ENCODE measurements at places on chromosomes 16 and 17.

DNA sequence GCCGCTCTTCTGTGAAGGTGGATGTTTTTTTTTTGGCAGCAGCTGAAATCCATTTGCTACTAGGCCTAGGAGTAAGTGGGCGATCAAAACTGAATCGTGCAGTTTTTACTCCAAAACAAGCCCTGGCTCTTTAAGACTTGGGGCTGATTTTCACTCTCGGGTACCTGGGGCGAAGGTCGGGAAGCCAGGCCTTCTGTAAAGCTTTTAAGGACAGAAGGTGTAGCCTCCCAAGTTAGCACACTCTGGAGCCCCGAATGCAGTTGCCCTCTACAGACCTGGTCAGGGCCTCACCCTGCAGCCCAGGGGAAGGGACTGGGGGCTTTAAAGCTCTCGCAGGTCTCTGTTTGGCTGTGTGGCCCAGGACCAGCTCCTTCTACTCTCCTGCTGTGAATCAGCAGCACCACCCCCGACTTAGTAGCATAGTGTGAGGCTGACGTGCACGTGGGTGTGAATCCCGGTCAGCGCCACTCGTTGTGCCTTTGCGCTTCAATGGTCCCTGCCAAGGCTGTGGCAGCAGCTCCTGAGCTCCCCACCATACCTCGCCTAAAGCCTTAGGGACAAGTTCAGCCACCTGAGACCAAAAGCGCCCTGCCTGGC, 49.9 kb downstream of the TMEM235 start:
- DNase-seq, result no peak

- DNase-seq, result no peak
These were observed 13.3 kb downstream of the TBKBP1 start for GRCh38 chr17:47707056-47707804.

GRCh38 chr16:11497851-11498289, 88.8 kb downstream of the LITAF start:
- DNase-seq, result peak; percentile 54

- no peak for DNase-seq
These were observed 47.4 kb downstream of the KATNIP start for GRCh38 chr16:27597361-27597760.

DNA sequence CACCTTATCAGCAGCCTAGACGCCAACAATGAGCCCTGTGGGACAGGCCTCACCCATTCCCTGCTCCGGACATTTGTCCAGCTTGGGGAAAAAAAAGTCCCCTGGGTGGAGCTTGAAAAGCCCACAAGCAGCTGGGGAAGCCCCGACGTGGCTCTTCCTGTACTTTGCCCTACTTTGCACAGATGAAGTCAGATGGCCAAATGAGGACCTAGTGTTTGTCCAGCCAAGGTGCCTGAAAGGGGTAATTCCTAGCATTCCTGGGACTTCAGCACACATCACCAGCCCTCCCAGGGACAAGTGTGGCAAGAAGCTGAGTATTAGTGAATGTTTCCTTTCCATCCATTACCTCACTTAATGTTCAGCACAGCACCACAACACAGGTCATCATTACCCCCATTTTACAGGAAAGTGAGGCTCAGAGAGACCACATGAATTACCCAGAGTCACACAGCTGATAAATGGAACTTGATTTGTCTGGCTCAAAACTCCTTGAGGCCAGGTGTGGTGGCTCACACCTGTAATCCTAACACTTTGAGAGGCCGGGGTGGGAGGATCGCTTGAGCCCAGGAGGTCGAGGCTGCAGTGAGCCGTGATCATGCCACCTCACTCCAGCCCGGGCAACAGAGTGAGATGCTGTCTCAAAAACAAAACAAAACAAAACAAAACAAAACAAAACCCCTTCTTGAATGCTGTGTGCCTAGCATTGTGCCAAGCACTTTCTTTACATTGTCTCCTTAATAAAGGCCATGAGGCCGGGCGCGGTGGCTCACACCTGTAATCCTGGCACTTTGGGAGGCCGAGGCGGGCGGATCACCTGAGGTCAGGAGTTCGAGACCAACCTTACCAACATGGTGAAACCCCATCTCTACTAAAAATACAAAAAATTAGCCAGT, 19.9 kb upstream of the PLLP start:
- peak; percentile 65 for DNase-seq

DNA sequence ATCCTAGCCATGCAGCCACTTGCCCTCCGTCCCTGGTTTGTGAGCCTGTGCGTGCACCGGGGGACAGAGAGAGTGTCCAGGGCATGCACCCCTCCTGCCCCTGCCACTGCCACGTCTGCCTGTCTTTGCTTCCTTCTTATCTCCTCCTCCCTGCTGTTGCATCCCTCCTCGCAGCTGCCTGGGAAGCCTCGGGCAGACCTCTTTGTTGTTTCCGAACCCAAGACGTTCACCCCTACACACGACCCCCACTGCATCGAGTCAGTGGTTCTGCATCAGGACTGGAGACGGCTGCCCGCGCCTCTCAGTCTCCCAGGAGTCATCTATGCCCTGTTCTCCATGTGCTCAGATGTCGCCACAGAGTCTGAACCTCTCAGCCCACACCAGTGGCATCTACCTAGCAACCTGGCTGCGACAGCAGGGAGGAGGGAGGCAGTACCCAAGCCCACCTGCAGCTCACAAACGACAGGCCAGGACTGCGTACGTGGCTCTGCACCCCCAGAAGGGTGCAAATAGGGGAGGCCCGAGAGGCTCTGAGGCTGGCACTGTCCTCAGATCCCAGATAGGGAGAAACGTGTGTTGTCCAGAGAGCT, 5.2 kb downstream of the TIMP2 start:
- no peak for DNase-seq

GRCh38 chr16:55585631-55586030, 19.1 kb downstream of the CAPNS2 start:
- no peak for DNase-seq

DNA sequence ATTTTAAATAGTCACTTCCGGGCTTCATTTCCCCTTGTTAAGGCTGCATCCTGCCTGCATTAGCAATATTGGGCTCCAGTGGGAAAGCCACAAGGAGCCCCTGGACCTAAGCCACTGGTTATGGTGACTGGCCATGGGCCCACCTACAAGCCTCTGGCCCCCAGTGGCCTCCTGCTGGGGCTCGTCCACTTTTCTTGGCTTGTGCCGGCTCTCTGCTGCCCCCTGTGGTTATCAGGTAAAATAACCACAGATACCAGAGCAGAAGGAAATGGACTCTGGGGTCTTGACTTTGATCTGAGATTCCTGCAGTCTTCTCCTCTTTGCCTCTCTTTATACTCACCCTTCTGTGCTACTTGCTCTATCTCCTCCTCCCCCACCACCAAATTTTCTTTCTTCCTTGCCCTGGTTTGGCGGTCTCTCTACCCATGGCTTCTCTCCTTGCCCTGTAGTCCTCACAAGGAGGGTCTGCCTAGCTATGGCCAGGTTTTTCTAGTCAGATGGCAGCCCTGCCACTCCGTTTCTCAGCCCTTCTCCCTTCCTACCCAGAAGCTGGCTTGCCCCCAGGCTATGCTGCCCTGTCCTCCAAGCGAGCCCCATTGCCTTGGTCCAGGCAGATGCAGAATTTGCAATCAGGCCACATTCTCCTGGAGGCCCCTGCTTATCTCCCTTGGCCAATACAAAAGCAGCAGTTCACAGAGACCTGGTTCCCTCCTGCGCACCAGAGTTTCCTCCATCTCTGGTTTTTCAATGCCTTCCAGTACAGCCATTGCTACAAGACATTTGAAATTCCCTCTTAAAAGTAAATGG, 82.9 kb upstream of the RCVRN start:
- no peak for DNase-seq

DNA sequence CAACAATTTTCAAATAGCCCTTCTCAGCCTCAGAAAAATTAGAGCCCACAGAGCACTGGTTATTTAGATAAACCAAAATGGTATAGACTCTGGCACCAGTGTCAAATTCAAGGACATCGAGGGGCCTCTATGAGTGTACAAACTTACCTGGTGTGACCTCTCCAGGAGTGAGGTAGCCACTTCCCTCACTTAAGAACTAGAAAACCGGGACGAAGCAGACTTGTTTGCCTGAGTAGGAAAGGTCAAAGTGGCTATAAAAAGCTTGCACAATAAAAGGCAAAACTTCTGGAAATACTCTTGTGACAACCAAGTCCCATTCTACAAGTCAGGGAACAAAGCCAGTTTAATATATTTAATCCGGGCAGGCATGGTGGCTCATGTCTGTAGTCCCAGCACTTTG, 39.2 kb upstream of the PRSS54 start:
- DNase-seq, result no peak

GRCh38 chr17:37787055-37787757, 42.3 kb upstream of the HNF1B start:
- DNase-seq, result peak; percentile 59

- peak; percentile 1 for DNase-seq
These were observed 141.6 kb downstream of the CDRT15L2 start for GRCh38 chr17:20721171-20721570.

GRCh38 chr17:20085283-20085845, 76.2 kb downstream of the SPECC1 start:
- DNase-seq, result peak; percentile 83

DNA sequence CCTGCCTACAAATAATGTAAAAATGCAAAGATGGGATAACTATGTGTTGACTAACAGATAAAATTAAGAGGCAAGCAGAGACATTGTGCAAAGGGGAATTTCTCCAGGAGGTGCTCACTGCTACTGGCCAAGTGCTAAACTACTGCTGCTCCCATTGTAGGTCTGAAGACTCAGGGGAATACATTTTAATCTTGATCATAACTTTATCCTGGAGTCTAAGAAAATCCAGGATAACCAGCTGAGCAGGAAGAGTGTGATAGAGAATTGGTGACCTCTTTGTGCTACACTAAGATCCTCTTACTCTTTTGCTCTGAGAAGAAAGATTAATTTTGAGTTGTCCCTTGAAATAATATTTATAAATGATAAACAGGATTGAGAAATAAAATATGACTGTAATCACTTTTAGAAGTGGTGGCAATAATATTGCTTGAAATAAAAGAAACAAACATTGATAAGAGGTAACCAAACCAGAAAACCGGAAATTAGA, 5.9 kb downstream of the RNF43 start:
- DNase-seq, result no peak

DNA sequence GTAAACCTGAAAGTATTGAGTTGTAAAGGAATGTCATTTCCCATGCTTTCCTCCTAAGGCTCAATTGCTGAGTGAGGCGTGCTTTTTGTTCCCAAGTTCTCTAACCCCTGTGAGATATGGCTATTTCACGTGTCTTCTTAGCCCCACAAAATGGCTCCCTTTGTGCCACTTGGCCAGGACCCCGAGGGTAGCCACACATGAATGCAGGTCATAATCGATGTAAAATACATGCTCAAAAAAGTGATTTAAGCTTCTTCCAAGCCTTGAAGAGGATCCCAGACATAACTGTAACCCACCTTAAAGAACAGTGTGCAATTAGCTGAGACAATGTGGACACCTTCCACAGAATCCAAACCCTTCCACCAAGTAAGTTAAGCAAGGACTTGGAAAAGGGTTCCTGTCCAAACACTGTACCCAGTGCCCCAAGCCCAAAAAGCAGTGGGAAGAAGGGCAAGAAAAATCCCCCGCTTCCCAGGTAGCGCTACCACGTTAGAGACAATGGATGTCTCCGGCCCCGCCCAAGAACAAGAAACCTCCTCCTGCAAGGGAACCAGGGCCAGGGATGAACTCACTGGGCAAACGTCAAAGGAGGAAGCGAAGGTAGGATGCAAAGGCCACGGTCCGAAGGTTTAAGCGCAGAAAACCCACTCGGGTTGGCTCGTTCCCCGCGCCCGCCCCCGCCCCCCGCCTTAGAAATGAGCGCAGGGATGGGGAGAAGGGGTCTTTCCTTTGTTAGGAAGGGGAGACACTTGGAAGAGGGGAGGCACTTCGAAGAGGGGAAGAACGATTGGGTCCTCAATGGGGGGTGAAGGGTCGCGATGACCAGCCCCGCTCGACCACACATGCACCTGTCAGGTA, 1.2 kb downstream of the JPT1 start:
- DNase-seq, result no peak

DNA sequence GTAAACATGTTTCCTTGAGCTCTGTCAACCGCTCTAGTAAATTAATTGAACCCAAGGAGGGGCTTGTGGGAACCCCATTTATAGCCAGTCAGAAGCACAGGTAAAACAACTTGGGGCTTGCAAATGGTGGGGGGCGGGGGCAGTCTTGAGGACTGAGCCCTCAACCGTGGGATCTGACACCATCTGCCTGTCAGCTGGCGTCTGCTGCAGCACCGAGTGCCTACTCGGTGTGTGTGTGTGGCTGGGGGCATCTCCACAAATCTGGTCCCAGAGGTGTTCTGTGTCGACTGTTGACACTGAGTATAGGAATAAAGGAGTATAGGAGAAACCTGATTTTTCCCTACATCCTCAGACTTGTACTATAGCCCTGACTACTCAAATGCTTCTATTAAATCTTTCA, 20.6 kb downstream of the CREBBP start:
- DNase-seq, result no peak

GRCh38 chr16:88387180-88387765, 4.5 kb downstream of the ZNF469 start:
- no peak for DNase-seq

- DNase-seq, result no peak
These were observed 489.6 kb downstream of the CDH13 start for GRCh38 chr16:83116274-83116892.

DNA sequence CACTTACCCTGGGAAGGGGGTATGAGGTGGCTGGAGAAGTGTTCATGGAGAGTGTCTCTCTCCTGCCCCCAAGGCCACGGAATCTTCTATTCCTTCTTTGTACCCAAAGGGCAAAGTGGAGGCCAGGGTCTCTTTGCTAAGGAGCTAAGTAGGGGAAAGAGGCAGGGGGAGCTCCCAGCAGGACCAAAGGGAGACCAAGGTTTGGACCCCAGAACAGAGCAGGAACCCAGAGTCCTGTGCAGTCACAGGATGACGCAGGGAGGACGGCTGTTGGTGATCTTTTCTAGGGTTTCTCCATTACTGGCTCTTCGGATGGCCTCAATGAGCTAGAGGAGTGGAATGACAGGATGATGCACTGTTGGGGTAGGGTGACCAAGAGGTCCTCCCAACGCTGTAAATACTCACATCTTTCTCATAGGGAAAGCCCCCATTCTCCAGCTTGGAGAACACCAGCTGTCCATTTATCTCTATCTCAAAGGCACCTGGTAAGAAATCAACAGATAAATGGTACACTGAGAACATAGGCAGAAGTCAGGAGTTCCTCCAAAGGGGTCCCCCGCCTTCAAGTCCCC, 966 bp downstream of the MIEN1 start:
- no peak for DNase-seq

- DNase-seq, result peak; percentile 34
These were observed 19.3 kb downstream of the PLD6 start for GRCh38 chr17:17186551-17187505.

GRCh38 chr16:23949630-23950290, 114.0 kb downstream of the PRKCB start:
- DNase-seq, result no peak
